ENCODE measurements at places on chromosomes 7 and 10. TPM values are rescaled to one million over a fixed set of nuclear protein-coding genes. Genes with fewer than 3 reads are reported as not detected.

Gene TSPAN13
- total RNA-seq = 1.3 TPM

Gene MINDY4
- 1.3 TPM for total RNA-seq

Gene DLG5
- total RNA-seq = 3.5 TPM

Gene MKI67
- total RNA-seq = 356 TPM

Gene SH2B2
- total RNA-seq = 0.52 TPM

Gene FHIP2A
- total RNA-seq = 17.6 TPM

Gene PDE1C
- total RNA-seq = not detected

Gene EDRF1
- total RNA-seq = 34.1 TPM

Gene SPDYE2B
- total RNA-seq = not detected

Gene ALOX5
- total RNA-seq = 9.9 TPM

Gene SORBS1
- total RNA-seq = 0.47 TPM

Gene NPSR1
- total RNA-seq = not detected

Gene ANKRD26
- total RNA-seq = 12.8 TPM

- DNase-seq = no peak
Measured at GRCh38 chr7:148954766-148955165, 70.7 kb upstream of the EZH2 start.

GRCh38 chr7:149053384-149053783, 25.1 kb upstream of the PDIA4 start:
- DNase-seq = no peak

- peak; percentile 69 for DNase-seq
Measured at GRCh38 chr7:86469680-86470295, 173.9 kb upstream of the GRM3 start.

- no peak for DNase-seq
Measured at GRCh38 chr10:45278860-45279498, 36.4 kb downstream of the OR13A1 start.

GRCh38 chr10:25851548-25851947, 82.5 kb upstream of the MYO3A start:
- DNase-seq = no peak

GRCh38 chr10:29622382-29622922, 12.3 kb downstream of the SVIL start:
- DNase-seq = no peak

- no peak for DNase-seq
Measured at GRCh38 chr7:27159266-27160144, 3.0 kb upstream of the HOXA7 start.

GRCh38 chr7:106167439-106168136, 55.5 kb upstream of the SYPL1 start:
- no peak for DNase-seq

- peak; percentile 50 for DNase-seq
Measured at GRCh38 chr7:106947244-106947728, 82.2 kb downstream of the PIK3CG start.

GRCh38 chr10:109952526-109952925, 29.2 kb upstream of the XPNPEP1 start:
- DNase-seq = no peak

DNA sequence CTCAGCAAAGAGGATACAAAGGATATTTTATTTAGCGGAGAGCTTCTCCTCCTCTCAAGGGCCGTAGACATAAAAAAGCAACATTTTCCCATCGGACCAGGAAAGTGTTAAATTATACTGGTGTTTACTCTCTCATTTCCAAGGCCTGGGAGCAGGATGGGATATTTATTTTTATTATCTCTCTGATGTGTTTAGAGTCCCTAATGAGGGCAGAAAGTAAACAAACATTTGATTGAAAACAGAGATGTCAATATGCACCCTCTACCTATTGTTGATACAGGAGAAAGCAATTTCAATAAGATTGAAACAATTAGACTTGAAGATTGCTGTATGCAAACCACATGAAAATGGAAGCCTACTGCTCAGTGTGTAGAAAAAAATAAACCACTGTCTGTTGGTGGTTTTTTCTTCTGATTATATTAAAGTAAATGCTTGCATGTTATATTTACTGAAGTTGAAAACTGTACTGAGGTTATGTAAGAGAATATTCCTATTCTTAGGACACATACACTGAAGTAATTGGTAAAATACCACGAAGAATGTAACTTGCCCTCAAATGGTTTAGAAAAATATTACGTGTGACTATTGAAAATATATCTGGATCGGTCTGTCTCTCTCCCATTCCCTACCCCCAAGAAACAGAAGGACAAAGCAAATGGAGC, 59.3 kb downstream of the ATXN7L1 start:
- DNase-seq = no peak

- DNase-seq = no peak
Measured at GRCh38 chr7:34162027-34162565, 256.8 kb downstream of the BMPER start.

- no peak for DNase-seq
Measured at GRCh38 chr10:71909399-71910083, 54.7 kb upstream of the CHST3 start.

- DNase-seq = no peak
Measured at GRCh38 chr7:154837087-154837486, 165.8 kb downstream of the PAXIP1 start.

- DNase-seq = no peak
Measured at GRCh38 chr10:127158662-127159061, 37.7 kb downstream of the INSYN2A start.

GRCh38 chr10:67221939-67222494, 296.2 kb downstream of the LRRTM3 start:
- no peak for DNase-seq

DNA sequence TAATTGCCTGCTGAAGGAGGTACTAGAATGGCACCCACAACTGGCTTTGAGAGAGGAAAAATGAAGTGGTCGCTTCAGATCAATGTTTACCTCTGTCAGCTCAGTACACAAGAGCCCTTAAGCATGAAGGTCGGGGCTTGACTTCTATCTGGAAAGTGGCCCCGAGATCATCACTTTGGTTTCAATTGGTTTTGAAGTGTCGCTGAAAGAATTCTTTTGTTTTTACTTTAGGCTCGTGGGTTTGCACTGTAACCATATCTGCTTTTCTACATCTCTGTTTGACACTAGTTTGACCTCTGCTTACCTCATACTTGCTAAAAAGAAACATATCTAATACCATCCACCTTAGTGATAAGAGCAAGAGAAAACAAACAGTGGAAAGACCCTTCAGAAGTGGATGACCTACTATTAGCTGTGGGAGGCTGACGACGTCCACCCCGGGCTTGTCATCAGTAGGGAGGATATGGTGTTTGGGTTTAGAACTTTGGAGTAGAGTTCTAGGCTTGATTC, 361.8 kb downstream of the GATA3 start:
- DNase-seq = peak; percentile 50

DNA sequence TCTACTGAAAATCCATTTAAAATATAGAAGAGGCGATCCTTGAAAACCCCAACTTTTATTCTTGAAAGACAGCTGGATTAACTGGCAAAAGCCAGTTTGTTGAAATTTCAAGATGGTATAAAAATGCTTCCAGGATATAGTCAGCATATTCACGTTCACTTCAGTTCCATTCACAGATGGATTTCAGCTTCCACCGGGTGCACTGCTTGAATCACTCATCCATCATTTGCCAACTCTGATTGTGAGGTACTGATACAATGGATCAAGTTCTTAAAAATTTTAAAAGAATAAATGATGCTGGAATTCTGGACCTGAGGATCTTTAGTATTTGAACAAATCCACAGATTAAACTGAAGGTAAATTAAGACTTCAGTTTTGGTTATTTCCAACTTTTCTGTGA, 2.4 kb downstream of the PURB start:
- DNase-seq = no peak

DNA sequence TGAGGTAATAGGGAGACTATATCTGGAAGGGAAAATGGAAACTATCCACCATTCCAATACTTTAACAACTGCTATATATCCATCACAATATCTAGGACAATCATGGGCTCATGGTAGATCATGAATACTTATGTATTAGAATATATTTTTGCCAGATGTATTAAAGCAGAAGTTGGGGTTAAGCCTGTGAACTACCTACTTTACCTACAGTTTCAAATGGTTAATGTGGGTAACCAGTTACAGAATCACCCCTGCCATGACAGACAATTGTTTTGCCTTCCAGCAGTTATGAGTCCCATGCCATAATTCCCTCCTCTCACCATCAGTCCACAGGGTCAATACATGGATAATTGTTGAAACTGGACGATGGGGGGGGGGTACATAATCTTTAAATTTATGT, 29.9 kb upstream of the RAPGEF5 start:
- DNase-seq = no peak

DNA sequence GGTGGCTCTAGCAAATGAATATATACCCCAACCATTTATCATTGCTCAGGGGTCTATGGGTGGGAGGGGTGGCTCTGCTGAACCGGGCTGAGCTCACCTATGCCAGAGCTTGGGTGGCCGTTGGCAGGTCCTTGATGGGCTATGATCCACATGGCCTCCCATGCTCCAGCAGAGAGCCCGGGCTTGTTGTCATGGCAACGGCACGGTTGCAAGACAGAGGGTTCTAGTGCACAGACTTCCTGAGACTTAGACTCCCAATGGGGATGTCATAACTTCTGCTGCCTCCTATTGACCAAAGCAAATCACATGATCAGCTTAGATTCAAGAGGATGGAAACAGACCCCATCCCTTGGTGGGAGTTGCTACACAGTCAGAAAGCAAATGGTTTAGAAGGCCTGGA, 36.4 kb upstream of the CARD11 start:
- DNase-seq = no peak

GRCh38 chr7:154743206-154743605, 259.7 kb downstream of the PAXIP1 start:
- DNase-seq = no peak

- DNase-seq = no peak
Measured at GRCh38 chr7:107712025-107712424, 31.9 kb upstream of the CBLL1 start.

Measured in activated CD8-positive, alpha-beta T cell treated with anti-CD3 and anti-CD28 coated beads, Interleukin-2, amount 10 ng/mL, durations not matched to agents 7 days and 5 days (primary cell).